ENCODE measurements at places on chromosomes 5 and 9. TPM values are rescaled to one million over a fixed set of nuclear protein-coding genes. Genes with fewer than 3 reads are reported as not detected.

EIF4E1B gene
- not detected for polyA plus RNA-seq

MYMK gene
- polyA plus RNA-seq: 1.3 TPM

- DNase-seq: no peak
- H3K27ac ChIP-seq: no peak overlapping the region
- no peaks in the 10 kb centered on the region for H3K4me1 ChIP-seq
- H3K36me3 ChIP-seq: no peaks in the 10 kb centered on the region
Measured at GRCh38 chr9:121383715-121384114, 13.7 kb upstream of the STOM start.

CDX1 gene
- polyA plus RNA-seq: 46.9 TPM

DIMT1 gene
- 30.9 TPM for polyA plus RNA-seq

- no peaks in the 10 kb centered on the region for H3K27me3 ChIP-seq
- H3K4me1 ChIP-seq: no peaks in the 10 kb centered on the region
- DNase-seq: no peak
- no peak overlapping the region for H3K27ac ChIP-seq
- H3K4me3 ChIP-seq: no peak overlapping the region
Measured at GRCh38 chr5:137398154-137398553, 101.0 kb downstream of the SPOCK1 start.

DNA sequence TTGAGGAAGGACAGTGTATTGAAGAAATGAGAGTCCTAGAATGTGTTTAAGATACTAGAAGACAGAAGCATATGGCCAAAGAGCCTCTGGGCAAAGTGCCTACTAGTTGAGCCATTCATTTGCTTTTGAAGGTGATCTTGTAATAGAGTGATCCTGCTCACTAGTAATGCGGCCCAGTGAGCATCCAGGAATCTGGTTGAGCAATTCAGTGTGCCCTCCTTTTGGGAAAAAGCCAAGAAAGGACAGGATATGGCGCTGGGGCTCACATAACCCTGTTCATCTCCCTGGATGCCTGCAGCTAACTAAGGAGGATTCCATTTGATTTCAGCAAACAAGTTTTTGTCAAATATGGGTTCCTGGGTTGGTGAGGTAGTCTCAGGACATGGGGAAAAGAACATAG is 16.3 kb downstream of the ADAM19 start:
- H3K4me3 ChIP-seq: no peak overlapping the region
- H3K36me3 ChIP-seq: no peaks in the 10 kb centered on the region
- peak overlapping the region; percentile 56 for H3K27ac ChIP-seq
- H3K4me1 ChIP-seq: no peaks in the 10 kb centered on the region
- H3K27me3 ChIP-seq: no peaks in the 10 kb centered on the region
- peak; percentile 33 for DNase-seq

DNA sequence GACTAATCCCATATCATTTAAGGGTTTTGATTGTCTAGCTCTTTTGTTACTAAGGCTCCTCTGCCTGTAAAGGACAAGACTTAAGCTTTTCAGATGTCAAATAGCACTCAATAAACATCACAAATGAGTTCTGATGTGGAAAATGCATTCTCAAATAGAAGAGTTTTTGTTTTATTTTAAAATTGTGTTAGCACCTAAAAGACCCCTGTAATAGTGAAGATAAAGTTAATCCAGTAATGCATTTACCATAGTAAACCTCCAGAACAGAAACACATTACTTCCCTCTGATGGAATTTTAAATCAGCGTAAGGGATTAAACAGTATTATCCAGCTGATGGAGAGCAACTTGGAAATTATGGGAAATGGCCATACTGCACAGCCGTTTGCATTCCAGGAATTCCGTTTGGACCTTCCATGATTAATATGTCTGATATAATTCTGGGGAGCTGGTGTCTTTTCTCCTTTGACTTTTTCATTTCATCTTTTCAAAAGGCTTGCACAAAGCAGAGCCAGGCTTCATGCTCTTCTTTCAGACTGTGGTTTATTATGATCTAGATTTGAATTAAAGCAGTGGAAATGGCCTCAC is 105.6 kb downstream of the PPP2R2B start:
- H3K27ac ChIP-seq: no peak overlapping the region
- H3K36me3 ChIP-seq: no peaks in the 10 kb centered on the region
- no peaks in the 10 kb centered on the region for H3K27me3 ChIP-seq
- DNase-seq: no peak
- H3K4me3 ChIP-seq: no peak overlapping the region
- no peaks in the 10 kb centered on the region for H3K4me1 ChIP-seq

KCNN2 gene
- 6.4 TPM for polyA plus RNA-seq

GRCh38 chr5:56668996-56669395 is 146.4 kb upstream of the MAP3K1 start:
- no peak for DNase-seq
- no peaks in the 10 kb centered on the region for H3K27me3 ChIP-seq
- no peak overlapping the region for H3K4me3 ChIP-seq
- no peaks in the 10 kb centered on the region for H3K4me1 ChIP-seq

RANBP17 gene
- polyA plus RNA-seq: 11.7 TPM

DDX4 gene
- polyA plus RNA-seq: not detected

Data from hepatocyte (in vitro differentiated cells).